HT-29 (cell line): ENCODE measurements at places on chromosomes 1 and 21.

DNA sequence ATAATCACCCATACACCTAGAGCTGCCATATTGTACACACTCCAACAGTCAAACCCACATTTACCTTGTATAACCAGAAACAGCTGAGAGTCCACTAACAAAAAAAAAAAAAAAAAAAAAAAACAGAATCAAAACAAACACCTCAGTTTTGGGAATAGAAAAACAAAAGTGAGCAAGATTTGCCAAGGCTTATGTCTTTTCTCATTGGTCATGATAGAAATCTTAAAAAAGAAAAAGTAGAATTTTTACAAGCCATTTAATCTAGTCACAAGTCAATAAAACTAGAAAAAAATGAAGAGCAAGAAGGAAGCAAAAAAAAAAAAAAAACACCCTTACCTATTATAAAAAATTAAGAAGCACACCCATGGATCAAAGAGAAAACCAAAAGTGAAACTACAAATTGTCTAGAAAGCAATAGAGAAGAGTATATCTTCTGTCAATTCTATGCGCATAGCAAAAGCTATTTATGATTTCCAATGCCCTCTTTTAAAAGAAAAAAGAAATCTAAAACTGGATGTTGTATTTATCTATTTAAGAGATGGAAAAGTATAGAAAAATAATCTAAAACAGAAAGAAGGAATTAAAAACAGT is 113.2 kb upstream of the GALNT2 start:
- DNase-seq: no peak

GRCh38 chr1:170254371-170254770 is 108.6 kb downstream of the NTMT2 start:
- no peak for DNase-seq

DNA sequence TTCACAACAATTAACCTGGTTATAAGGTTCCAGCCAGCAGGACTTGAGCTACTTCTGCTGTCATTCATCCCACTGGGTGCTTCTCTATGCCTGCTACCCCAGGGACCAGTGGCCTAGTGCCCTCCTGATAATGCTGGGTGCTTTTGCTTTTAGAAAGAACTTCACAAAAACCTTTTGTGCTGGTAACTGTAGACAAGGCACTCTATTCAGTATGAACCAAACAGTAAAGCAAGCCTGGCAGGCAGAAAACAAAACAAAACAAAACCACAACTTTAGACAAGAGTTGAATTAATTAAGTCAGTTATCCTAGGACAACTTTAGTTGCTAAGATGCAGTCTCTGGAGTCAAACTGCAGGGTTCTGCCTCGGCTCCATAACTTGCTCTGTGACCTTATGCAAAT is 61.9 kb upstream of the ADGRL2 start:
- DNase-seq: no peak

DNA sequence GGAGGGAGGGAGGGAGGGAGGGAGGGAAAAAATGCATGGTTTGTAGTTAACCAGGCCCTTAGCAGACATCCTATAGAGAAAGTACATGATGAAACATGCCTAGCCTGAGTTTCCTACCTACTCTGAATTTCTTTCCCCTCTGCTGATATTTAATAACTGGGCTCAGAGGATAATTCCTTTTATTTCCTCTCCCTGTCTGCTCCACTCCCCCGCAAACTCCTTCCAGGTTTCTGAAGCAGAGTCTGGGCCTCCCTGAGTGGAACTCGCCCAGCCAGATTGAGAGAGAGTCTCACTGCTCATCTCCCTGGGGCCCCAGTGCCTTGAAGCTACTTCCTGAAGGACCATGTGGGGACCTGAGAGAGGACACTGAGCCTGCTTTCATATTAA is 111.9 kb upstream of the SLC44A3 start:
- DNase-seq: no peak

DNA sequence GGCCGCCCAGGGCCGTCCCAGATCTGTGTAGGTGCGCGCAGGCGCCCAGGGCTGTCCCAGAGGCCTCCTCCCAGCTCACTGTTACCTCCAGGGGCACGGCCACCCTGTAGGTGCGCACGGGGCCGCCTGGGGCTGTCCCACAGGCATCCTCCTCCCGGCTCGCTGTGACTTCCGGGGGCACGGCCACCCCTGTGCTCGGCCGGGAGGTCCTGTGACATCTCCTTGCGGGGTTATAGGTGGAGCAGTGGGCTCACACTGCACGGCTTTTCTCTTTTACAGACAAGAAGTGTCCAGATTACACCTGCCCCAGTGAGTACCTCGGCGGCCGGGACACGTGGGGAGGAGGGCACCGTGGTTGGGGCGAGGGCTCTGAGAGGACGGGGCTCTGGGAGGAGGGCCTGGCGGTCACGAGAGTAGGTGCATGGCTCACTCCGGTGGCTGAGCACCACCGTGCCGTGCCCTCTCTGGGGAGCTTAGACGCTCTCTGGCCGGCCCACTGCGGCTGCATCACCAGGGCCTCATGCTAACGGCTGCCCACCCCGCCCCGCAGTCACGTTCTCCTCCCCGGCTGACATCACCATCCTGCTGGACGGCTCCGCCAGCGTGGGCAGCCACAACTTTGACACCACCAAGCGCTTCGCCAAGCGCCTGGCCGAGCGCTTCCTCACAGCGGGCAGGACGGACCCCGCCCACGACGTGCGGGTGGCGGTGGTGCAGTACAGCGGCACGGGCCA is 21.4 kb downstream of the COL6A1 start:
- DNase-seq: no peak

- DNase-seq: peak; percentile 70
Measured at GRCh38 chr1:157969697-157970485, 23.6 kb upstream of the KIRREL1 start.

DNA sequence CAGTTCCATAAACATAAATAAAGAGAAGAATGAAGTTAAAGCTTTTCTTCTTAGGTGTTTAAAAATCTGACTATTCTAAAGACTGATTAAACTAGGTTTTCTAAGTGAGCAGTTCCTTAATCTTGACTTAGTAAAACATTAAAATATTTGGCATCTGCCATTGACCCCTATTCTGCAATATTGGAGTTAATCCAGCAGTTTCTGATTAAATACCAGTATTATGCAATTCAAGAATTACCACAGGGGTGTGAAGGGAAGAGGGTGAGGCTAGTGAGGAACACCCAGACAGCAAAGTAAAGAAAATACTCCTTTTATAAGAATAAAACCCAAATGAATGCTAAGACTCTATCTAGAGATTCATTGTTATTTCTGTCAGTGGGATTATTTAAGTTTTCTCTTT is 40.9 kb downstream of the CLIC4 start:
- DNase-seq: no peak

GRCh38 chr1:117897551-117897950 is 31.9 kb downstream of the GDAP2 start:
- DNase-seq: no peak

DNA sequence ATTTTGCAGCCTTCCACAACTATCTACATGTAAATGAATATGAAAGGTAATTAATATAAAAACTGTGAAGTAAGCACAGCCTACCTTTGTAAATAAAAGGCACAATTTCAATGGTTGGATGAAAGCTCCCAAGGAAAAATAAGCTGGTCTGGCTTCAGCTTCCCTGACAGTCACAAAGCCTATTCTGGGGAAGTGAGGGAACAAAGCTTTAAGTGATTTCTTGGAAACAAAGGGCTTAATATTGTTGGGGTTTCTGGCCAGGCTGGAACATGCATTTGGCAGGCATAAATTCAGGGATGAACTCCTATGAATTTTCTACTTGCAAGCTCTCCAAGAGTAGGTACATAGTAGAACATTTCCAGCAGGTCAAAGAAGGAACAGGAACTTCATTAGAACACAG is 17.3 kb downstream of the BCAS2 start:
- DNase-seq: no peak

GRCh38 chr1:15355968-15356625 is 53.6 kb upstream of the EFHD2 start:
- peak; percentile 48 for DNase-seq

DNA sequence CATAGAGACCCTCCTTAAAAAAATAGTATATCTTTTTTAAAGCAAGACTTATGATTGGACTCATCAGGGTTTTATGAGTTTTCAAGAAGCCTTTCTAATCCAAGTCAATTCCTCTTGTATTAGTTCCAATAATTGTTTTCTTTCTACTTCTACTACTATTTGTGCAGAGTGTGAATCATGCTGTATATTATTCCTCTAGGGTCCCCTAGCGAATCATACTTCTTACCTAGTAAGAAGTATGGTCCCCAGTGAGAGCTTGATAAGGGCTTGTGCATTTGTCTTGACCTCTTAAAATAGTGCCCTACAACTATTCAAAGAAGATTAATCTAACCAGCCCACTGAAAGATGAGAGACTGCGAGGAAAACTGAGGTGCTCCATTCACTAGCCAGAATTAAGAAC is 715.7 kb upstream of the ZP4 start:
- no peak for DNase-seq

GRCh38 chr1:42319871-42320484 is 15.1 kb downstream of the FOXJ3 start:
- no peak for DNase-seq

GRCh38 chr1:161074676-161075368 is 5.1 kb upstream of the ARHGAP30 start:
- no peak for DNase-seq

DNA sequence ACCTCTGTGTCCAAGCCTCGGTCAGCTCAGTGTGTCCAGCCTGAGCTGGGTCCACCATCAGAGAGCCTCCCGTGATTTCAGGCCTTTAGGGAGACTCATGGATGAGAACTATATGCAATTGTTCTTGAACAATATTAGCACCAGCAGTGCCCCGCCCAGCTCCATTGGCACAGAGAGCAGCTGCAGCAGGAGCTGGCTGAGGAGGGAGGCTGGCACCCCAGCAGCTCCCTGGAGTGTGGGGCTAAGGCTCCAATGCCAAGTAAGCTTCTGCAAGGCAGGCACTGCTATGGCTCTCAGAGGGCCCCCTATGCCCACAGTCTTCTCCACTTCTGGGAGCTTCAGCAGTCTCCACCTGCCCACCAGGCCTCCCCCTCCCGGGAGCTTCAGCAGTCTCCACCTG is 593.3 kb downstream of the MATN1 start:
- DNase-seq: no peak

DNA sequence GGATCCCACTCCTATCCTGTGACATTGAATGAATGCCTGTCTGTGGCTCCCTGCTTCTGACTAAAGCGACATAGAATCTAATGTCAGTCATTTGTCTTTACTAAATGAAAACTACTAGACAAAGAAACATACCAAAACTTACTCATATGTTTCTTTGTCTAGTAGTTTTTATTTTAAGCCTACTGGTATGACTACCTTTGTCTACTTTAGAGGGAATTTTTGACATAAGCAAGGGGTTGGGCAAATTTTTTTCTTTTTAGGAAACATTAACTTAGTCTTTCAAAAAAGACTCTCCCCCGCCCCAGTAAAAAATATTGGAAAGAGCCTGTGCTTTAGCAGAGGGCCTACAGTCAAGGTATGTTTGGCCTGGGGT is 4.9 kb downstream of the NEK7 start:
- no peak for DNase-seq
